MG63 (cell line): ENCODE measurements at places on chromosomes 7 and 10.
A peak's percentile ranks its signal among the peaks of the same experiment; 100 is the strongest.

GRCh38 chr7:100825751-100826513 is 1.4 kb downstream of the EPHB4 start:
- no peak for DNase-seq

- DNase-seq = peak; percentile 22
These were observed 52.2 kb upstream of the MKI67 start for GRCh38 chr10:128178302-128178958.

GRCh38 chr10:51014680-51015389 is 59.5 kb upstream of the PRKG1 start:
- DNase-seq = no peak

DNA sequence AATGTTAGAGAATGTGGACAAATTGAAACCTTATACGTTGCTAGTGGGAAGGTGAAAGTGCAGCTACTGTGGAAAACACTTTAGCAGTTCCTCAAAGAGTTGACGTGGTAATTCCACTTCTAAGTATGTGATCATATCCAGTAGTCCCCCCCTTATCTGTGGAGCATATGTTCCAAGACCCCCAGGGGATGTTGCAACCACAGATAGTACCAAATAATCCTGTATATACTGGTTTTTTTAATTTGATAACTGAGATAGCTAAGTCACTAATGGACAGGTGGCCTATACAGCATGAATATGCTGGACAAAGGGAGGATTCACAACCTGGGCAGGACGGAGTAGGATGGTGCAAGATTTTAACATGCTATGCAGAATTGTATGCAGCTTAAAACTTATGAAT is 36.8 kb downstream of the PCGF5 start:
- no peak for DNase-seq

- DNase-seq = no peak
These were observed 65.9 kb downstream of the PAX2 start for GRCh38 chr10:100811261-100811660.

GRCh38 chr7:51310131-51310583 is 6.5 kb downstream of the COBL start:
- no peak for DNase-seq

DNA sequence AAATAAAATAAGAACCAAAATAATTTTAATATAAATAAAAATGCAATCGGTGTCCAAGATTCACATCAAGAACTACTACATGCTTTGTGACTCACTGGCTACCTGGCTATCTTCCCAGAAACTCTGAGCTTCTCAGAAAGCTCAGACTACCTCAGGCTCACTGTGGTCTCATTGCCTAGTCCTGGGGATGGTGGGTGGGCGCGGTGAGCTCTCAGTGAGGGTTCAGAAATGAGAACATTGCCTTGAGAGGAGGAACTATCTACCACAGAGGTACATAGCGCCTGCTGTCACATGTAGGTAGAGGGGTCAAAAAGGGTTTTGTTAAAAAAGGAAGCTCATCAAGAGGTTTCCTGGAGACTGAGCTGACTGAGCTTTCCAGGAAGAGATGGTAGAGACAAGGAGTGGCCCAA is 108.0 kb downstream of the WDFY4 start:
- DNase-seq = peak; percentile 89

DNA sequence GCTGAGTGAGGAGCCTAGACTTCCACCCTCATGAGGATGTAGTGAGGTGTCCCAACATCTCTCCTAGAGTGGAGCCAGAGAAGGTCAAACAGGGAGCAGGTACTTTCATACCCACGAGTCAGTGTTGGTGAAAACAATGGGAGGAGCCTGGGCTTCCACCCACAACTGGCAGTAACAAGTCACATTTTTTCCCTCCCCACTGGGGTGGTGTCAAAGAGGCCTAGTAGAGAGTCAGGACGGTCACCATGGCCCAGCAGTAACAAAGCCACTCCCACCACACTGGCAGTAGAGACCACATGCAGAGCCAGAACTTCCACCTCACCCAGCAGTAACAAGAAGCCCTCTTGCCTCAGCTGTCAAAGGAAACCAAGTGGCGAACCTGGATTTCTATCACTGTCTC is 280.2 kb upstream of the IMMP2L start:
- DNase-seq = no peak

DNA sequence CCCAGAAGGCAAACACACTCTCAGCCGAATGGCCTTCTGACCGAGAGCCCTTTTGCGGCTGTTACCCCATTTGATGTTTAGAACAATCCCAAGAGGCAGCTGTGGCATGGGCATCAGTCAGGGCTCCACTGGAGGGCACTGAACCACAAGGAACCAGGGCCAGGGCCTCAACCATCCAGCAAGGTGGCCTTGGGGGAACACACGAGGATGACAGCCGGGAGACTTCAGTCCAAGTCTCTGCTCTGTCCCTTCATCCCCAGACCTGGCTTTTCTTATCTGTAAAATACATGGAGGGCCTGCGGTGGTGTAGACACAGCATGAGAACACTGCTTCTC is 63.6 kb upstream of the INSIG1 start:
- no peak for DNase-seq

- peak; percentile 94 for DNase-seq
These were observed 59.0 kb upstream of the CHST15 start for GRCh38 chr10:124152139-124153022.

- DNase-seq = no peak
These were observed 98.9 kb downstream of the HIP1 start for GRCh38 chr7:75639886-75640190.

DNA sequence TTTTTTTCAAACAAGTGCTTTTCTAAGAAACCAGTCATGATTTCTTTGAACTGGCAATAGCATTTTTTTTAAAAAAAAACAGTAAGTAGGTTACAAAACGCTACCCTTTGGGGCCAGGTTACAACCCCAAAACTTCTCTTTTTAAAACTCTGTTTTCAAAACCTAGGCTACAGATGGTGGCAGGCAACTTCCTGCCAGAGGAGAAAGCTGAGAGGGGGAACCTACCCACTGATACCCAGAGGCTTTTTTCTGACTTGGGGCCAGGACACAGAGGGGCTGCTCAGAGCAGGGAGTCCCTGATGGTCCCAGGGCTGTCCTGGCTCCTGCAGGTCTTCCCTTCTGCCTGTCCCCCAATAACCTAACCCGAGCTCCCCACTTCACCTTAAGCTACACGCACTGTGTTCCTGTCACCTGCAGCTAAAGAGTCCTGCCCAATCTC is 6.9 kb downstream of the STN1 start:
- DNase-seq = no peak

DNA sequence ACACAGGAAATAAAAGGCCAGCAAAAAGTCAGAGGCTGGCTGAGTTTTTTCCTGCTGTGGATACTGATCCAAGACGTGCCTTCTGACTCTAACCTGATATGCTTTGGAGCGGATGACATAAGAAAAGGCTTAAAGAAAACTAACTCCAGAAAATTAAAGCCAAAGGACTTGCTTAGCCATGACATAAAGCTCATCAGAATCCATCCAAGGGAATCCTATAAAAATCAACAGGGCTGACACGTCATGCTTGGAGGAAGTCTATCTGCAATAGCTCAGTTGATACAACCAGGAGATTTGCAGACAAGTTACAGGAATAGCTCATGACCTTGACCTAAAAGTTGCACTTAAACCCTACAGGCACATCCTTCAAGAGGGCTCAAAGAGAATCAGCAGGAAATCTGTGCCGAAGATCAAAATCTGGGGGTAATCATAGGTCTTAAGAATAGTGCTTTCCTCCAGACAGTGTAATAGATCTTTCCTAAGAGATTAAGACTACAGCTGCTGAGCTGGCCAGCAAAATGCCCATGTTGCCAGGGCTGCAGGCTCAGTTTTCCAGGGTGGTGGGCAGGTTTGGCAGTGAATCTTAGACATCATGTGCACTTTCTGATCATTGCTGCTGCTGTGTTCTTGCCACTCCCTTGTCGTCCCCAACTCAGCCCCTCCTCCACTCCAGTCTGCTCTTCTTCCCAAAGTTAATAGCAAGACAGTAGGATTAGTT is 111.5 kb upstream of the SVIL start:
- peak; percentile 58 for DNase-seq

DNA sequence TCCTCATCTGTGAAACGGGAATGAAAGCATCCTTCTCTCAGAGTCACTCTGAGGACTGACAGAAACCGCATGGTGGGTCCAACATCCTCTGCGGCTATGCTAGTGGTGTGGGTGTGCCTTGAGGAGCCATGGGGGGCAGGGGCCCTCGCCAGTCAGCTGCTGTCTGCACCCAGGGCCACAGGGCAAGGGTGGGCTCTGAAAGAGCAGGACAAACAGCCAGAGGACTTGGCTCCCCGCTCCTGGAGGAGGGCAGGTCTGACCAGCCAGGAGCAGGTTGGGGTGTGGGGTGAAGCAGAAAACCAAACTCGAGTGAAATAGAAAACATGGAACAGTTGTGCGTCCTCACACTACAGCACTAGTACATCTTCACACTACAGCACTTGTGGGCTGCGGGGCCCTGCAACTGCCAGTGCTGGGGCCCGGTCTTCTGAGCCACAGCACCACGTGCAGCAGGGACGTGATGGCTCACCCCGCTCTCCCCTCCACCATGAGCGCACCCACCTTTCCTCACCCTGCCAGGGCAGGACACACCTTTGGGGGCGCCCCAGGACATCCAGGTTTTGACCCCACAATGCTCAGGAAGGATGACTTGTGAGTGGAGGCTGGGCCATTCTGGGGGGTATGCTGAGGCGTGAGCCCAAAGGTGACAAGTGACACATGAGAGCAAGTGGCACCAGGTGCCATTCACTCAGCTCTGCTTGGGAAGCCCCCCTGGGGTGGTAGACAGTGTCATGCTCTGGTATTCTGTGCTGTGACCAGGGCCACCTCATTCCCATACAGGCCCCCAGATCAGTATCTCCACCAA is 96.1 kb upstream of the RET start:
- DNase-seq = no peak

DNA sequence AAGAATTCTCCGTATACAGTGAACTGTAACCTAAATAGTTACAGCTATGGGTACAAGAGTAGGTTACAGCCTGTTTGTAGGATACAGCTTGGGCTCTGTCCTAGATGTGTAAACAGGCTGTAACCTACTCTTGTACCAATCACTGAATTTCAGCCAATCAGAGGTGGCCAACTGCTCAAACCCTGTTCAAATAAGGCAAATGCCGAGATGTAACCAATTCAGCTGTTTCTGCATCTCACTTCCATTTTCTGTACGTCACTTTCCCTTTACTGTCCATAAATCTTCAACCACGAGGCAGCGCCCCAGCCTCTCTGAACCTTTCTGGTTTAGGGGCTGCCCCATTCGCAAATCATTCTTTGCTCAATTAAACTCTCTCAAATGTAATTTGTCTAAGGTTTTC is 8.3 kb upstream of the MMP21 start:
- DNase-seq = no peak
